Adrenal gland (tissue), 19 donors: ENCODE measurements at places on chromosomes 5 and 9. TPM values are rescaled to one million over a fixed set of nuclear protein-coding genes. Genes with fewer than 3 reads are reported as not detected.

Gene ANKRA2
- polyA plus RNA-seq: 35.8 TPM

Gene SLC23A1
- polyA plus RNA-seq: not detected

Gene QRFP
- not detected for polyA plus RNA-seq

Gene PCDHGA6
- polyA plus RNA-seq: 1.4 TPM

Gene SERF1A
- polyA plus RNA-seq: 10.0 TPM
